ENCODE measurements at places on chromosomes 12 and 14.

GRCh38 chr14:99118046-99118721 lies 153.8 kb downstream of the BCL11B start:
- no peak for DNase-seq

DNA sequence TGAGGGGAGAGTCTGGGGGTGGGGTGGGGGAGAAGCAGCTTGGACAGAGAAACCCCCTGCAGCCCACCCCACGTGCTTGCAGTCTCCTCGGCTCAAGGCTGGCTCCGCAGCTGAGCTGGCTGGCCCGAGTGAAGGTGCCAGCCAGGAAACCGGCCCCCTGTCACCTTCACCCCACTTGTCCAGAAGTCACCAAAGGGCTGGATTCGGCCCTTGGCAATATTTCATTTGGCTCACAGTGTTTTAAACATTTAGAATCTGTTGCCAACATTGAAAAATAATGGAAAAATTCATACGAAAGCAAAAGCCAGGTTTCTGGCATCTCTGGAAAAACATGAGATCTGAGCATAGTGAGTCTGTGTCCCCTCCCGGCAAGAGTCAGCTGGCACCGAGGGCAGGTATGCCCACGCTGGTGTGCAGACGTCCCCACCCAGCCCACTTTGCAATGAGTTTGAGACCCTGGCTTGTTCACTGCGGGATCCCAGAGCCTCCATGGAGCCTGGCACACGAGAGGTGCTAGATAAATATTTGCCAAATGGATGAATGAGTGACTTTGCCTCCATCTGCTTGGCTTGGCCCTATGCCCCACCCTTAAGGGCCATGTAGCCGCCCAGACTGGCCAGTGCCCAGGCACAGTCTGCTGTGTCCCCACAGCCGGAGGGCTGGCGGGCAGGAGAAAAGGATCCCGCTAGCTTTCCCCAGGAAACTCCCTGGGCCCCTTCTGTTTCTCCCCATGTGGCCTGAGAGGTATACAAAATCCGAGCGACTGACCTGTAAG lies 18.2 kb downstream of the MSI1 start:
- no peak for DNase-seq

DNA sequence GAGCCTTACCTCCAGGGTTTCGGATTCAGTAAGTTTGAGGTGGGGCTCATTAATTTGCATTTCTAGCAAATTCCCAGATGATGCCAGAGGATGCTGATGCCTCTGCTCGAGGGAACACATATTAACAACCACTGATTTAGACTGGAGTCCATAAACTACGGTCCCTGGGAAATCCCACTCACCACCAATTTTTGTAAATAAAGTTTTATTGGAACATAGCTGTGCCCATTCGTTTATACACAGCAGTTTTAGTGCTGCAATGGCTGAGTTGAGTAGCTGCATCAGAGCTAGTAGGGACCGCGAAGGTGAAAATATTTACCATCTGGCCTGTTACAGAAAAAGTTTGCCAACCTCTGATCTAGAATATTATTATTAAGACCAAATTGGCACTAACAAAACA lies 73.8 kb downstream of the DNAI7 start:
- no peak for DNase-seq

- DNase-seq = no peak
These were observed 241.9 kb upstream of the FLRT2 start for GRCh38 chr14:85288041-85288440.

DNA sequence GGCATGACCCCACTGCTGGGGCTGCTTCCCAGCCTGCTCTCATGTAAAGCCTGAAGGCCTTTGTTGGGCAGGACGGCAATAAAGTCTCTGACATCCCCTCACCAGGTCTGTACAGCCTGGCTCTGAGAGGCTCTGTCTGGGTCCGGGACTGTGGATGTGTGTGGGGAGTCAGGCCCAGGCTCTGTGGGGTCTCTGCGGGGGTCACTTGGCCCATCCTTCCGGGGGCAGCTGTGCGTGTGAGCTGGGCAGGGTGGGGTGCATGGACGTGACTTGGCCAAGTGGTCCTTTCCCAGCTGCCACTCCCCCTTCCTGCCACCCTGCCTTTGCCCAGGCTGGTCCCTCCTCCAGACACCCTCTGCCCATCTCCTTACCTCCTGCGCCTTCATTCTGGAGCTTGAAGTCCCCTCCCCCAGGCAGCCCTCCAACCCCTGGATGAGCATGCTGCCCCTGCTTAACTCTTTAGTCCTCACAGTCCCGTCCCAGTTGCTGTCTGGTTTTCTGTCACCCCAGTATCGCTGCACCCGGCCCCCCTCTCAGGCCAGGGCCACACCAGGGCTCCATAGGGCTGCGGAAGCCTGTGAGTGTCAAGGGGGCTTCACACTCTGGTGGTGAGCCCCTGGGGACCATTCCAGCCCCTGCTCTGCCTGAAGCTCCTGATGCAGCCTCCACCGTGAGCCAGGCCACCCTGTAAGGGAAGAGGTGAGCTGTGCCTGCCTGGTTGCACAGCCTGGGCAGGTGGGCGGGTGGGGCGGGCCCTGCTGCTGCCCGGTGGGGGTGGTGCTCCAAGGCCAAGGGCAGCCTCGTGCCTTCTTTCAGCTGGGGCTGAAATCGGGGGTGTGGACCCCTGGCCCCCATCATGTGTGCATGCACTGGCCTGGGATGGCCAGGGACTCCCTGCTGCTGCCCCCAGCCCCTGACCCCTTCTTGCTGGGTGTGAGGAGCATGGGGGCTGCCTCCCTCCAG lies 25.5 kb upstream of the KIF26A start:
- no peak for DNase-seq

- no peak for DNase-seq
These were observed 684.3 kb downstream of the TMEM121 start for GRCh38 chr14:106210650-106211049.
